Stimulated activated CD4-positive, alpha-beta T cell treated with anti-CD3 and anti-CD28 coated beads, TNF-alpha, amount 100 ng/mL, for 24 hours (primary cell): ENCODE measurements at places on chromosomes 2 and 18.

- DNase-seq = no peak
Observed at GRCh38 chr2:348361-348916, 60.5 kb upstream of the ALKAL2 start.

- no peak for DNase-seq
Observed at GRCh38 chr2:216560838-216561270, 62.2 kb downstream of the RPL37A start.

- no peak for DNase-seq
Observed at GRCh38 chr18:8005870-8006569, 438.9 kb downstream of the PTPRM start.

- DNase-seq = no peak
Observed at GRCh38 chr2:65379223-65379622, 53.2 kb downstream of the SPRED2 start.

GRCh38 chr2:127700527-127701192 lies 637 bp upstream of the SFT2D3 start:
- DNase-seq = peak; percentile 13
